ENCODE measurements at places on chromosomes 11 and 22. TPM values are rescaled to one million over a fixed set of nuclear protein-coding genes. Genes with fewer than 3 reads are reported as not detected.

DNA sequence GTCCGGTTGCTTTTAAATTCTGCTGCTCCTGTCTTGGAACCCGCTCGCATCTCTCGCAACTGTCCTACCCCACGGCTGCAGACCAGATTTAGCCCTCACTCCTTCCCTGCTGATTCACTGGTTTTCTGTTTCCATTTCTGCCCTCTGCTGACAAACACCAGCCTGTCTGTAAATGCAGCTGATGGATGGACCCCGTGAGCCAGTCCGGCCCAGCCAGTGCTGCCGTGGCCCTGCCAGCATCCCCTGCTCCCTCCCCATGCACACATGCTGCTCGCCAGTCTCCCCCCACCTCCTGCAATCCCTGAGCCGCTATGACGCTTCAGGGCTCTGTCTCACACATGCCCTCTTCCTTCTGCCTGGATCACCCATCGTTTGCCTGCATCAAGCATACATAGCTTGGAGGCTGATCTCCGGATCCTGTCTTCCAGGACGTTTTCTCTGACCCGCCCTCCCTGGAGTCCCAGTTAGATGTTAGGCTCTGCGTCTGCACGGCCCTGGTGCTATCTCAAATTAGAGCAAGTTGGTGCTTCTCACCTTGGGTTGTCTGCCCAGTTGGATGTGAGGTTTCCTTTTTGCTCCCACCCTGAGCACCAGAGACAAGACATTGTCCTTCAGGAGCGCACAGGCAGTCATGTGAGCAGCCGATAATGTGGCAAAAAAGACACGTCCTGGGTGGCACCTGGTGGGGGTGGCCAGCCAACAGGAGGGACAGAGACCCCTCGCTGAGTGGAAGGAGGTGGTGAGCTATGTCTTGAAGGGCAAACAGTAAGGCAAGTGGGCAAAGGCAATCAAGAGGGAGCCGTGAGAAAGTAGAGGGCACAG, 4.3 kb upstream of the ACR start:
- peak; percentile 84 for DNase-seq

The DNAJB13 gene
- 1.0 TPM for total RNA-seq

DNA sequence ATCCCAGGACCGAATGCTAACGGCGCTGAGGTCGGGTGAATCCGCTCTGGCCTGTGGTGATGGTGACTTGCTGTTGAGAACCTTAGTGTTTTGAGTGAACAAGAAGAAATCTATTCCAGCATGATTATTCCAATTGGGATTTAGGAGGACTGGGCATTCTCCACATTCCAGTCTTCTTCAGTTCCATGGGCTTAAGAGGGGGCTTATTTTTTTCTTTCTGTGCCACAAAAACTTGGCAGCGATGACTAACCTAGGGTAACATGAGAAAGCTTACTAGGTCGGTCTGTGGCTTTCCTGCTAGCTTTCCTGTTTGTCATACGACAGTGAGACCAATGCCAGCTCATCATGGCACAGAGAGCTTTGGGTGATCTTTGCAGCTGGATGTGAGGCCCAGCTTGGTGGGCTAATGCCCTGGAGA, 62.9 kb upstream of the ATXN10 start:
- DNase-seq, result no peak

The MYOD1 gene
- not detected for total RNA-seq

GRCh38 chr22:46537225-46537945, at the start of gene CELSR1:
Gene CELSR1, minus strand, starts transcription at chr22:46537620. Its CDS starts 450 bp downstream, at chr22:46537170.
- no peak for DNase-seq

- DNase-seq, result no peak
These were observed 107.8 kb downstream of the FAR1 start for GRCh38 chr11:13776134-13776815.

GRCh38 chr11:45859661-45860140, 12.4 kb downstream of the CRY2 start:
- DNase-seq, result peak; percentile 91
